A549 treated with dexamethasone at 1 μM for 4 hours (cell line): ENCODE measurements at places on chromosomes 5 and 9. TPM values are rescaled to one million over a fixed set of nuclear protein-coding genes. Genes with fewer than 3 reads are reported as not detected.

Gene G3BP1
- total RNA-seq: 126 to 142 TPM (median 140 TPM) in 5 replicates

Gene PLAA
- total RNA-seq: 31.4 to 38.6 TPM (median 35.7 TPM) in 5 replicates

Gene TPPP
- 5.4 to 9.8 TPM (median 8.1 TPM) in 5 replicates for total RNA-seq

Gene SLC36A1
- 5.5 to 9.6 TPM (median 8.8 TPM) in 5 replicates for total RNA-seq

Gene CCDC171
- 0.33 to 0.73 TPM (median 0.38 TPM) in 5 replicates for total RNA-seq

Gene SLC6A19
- 0.32 to 0.66 TPM (median 0.64 TPM) in 5 replicates for total RNA-seq

Gene TIMD4
- total RNA-seq: 0.60 to 1.6 TPM (median 1.5 TPM) in 5 replicates

Gene OR13J1
- not detected in 5 replicates for total RNA-seq

Gene BHMT
- not detected in 5 replicates for total RNA-seq

Gene PCDHGB1
- total RNA-seq: 1.5 to 2.2 TPM (median 1.8 TPM) in 5 replicates

Gene CSF2
- 0.14 to 0.21 TPM (median 0.16 TPM) in 3 of 5 replicates, not detected in the others for total RNA-seq
